ENCODE measurements at places on chromosomes 11 and 22.
A peak's percentile ranks its signal among the peaks of the same experiment; 100 is the strongest.

- no peaks in the 10 kb centered on the region for H3K4me1 ChIP-seq
- no peaks in the 10 kb centered on the region for H3K27me3 ChIP-seq
- H3K36me3 ChIP-seq: no peaks in the 10 kb centered on the region
- H3K27ac ChIP-seq: no peak overlapping the region
- DNase-seq: no peak
Measured at GRCh38 chr11:58784995-58785394, 53.3 kb upstream of the GLYAT start.

DNA sequence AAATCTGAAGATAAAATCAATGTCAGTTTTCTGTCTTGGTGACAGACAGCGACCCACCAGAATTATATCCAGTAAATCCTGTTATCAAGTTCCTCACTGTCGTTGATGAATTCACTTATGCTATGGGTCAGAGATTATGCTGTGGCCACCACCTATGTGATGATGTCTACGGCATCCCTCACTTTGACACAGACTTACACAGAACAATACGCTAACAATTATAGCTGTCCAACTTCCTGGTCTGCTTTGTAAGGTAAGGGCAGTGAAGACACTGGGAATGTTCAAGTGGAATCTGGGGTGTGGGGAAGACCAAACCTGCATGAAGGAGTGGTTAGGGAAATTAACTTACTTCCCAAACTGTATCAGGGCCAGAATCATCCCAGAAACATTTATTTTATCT lies 19.3 kb upstream of the PAX6 start:
- DNase-seq: no peak
- H3K36me3 ChIP-seq: no peaks in the 10 kb centered on the region
- H3K27ac ChIP-seq: no peak overlapping the region
- H3K27me3 ChIP-seq: peaks cover 25% of the 10 kb centered on the region
- H3K4me1 ChIP-seq: no peaks in the 10 kb centered on the region
- H3K4me3 ChIP-seq: no peak overlapping the region

- no peaks in the 10 kb centered on the region for H3K36me3 ChIP-seq
- DNase-seq: no peak
- H3K4me3 ChIP-seq: no peak overlapping the region
- H3K27ac ChIP-seq: no peak overlapping the region
- no peaks in the 10 kb centered on the region for H3K27me3 ChIP-seq
Measured at GRCh38 chr11:10606536-10607208, 38.2 kb upstream of the LYVE1 start.

- H3K27me3 ChIP-seq: no peaks in the 10 kb centered on the region
- H3K36me3 ChIP-seq: no peaks in the 10 kb centered on the region
- H3K27ac ChIP-seq: no peak overlapping the region
- no peak for DNase-seq
Measured at GRCh38 chr11:76597533-76598425, 72.8 kb downstream of the LRRC32 start.

DNA sequence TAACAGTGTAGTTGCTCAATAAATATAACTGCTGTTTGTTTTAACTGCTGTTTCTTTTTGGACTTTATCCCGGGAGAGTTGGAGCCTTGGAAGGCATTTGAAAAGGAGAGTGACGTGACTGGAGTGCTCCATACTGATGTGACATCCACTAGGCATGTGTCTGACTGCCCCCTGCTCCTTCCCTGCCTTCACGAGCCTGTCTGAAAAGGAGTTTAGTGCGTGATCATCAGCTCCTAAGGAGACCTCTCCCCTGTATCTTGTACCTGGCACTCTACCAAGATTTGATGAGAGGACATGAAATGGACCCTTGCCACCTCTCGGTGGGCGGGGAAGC lies 22.9 kb downstream of the ZBTB16 start:
- peaks cover 68% of the 10 kb centered on the region for H3K4me1 ChIP-seq
- peaks cover 11% of the 10 kb centered on the region for H3K36me3 ChIP-seq
- no peak overlapping the region for H3K4me3 ChIP-seq
- H3K27ac ChIP-seq: peak overlapping the region; percentile 69
- DNase-seq: no peak
- no peaks in the 10 kb centered on the region for H3K27me3 ChIP-seq

GRCh38 chr11:19642185-19643158 lies 70.2 kb upstream of the NAV2 start:
- H3K27ac ChIP-seq: no peak overlapping the region
- no peaks in the 10 kb centered on the region for H3K27me3 ChIP-seq
- no peaks in the 10 kb centered on the region for H3K36me3 ChIP-seq
- DNase-seq: peak; percentile 16
- no peaks in the 10 kb centered on the region for H3K4me1 ChIP-seq

GRCh38 chr11:43404836-43405479 lies 46.2 kb downstream of the TTC17 start:
- DNase-seq: no peak
- no peak overlapping the region for H3K4me3 ChIP-seq
- no peak overlapping the region for H3K27ac ChIP-seq
- H3K36me3 ChIP-seq: no peaks in the 10 kb centered on the region
- H3K27me3 ChIP-seq: no peaks in the 10 kb centered on the region

GRCh38 chr11:95732930-95733602 lies 56.5 kb downstream of the FAM76B start:
- H3K36me3 ChIP-seq: no peaks in the 10 kb centered on the region
- no peak for DNase-seq
- no peak overlapping the region for H3K27ac ChIP-seq
- no peaks in the 10 kb centered on the region for H3K27me3 ChIP-seq

- no peak overlapping the region for H3K4me3 ChIP-seq
- H3K27me3 ChIP-seq: no peaks in the 10 kb centered on the region
- no peaks in the 10 kb centered on the region for H3K4me1 ChIP-seq
- no peak for DNase-seq
- H3K27ac ChIP-seq: no peak overlapping the region
- H3K36me3 ChIP-seq: no peaks in the 10 kb centered on the region
Measured at GRCh38 chr22:43399338-43399979, 12.4 kb upstream of the MPPED1 start.

DNA sequence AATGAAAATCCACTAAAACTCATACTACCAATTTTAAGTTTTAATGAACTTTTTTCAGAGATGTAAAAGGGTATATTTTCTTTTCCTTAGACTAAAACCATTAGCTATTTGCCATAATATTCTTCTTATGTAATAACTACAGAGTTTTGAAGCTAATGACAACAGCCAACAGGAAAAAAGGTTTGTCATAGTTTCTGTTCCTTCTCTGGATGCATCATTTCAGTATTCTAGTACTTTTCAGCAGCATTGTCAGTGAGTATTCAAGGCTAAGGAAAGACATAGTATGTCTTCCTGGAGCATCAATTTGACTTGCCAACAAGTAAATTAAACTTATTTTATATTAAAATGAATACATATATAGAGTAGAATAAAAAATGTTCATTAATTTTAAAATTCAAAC lies 166.0 kb downstream of the METTL15 start:
- DNase-seq: no peak
- no peaks in the 10 kb centered on the region for H3K27me3 ChIP-seq
- H3K36me3 ChIP-seq: no peaks in the 10 kb centered on the region
- no peak overlapping the region for H3K4me3 ChIP-seq
- no peaks in the 10 kb centered on the region for H3K4me1 ChIP-seq

- H3K36me3 ChIP-seq: no peaks in the 10 kb centered on the region
- H3K27ac ChIP-seq: no peak overlapping the region
- H3K27me3 ChIP-seq: no peaks in the 10 kb centered on the region
- DNase-seq: no peak
- H3K4me1 ChIP-seq: no peaks in the 10 kb centered on the region
Measured at GRCh38 chr11:3616721-3617460, 24.9 kb downstream of the ART5 start.

DNA sequence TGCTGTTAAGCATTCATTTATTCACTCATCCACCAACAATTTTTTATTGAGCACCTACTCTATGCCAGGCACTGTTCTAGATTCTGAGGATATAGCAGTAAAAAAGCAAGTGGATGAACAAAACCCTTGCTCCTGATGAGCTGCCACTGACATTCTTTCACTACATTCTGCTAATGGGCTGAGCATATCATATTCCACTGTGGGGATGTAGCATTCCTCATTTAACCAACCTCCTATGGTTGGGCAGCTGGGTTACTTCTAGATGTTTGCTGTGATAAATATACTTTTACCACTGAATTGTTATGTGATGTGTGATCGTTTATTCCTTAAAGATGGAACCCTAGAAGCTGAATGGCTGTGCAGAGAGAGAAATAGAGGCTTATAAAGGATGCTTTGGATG lies 176.9 kb downstream of the MN1 start:
- no peak overlapping the region for H3K4me3 ChIP-seq
- H3K36me3 ChIP-seq: no peaks in the 10 kb centered on the region
- H3K27me3 ChIP-seq: no peaks in the 10 kb centered on the region
- H3K27ac ChIP-seq: no peak overlapping the region

DNA sequence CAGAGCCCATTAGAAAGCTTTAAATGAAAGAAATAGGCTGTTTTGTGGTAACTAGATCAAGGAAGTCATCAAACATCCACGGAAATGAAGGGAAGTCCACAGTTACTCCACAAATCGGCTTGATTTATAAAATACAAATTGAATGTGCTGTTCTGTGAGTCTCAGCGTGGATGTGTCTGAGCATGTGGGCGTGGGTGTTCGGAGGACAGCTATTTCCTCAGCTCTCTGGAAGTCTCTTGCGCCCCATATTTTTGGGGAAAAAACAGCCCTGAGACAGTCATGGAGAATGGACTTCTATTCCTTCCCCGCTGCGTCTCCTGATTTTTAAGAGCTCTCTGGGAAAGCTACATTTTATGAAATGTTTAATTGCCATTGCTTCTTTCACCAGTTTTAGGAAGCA lies 144.4 kb downstream of the EFCAB6 start:
- no peak overlapping the region for H3K27ac ChIP-seq
- H3K4me1 ChIP-seq: no peaks in the 10 kb centered on the region
- no peaks in the 10 kb centered on the region for H3K27me3 ChIP-seq
- H3K4me3 ChIP-seq: no peak overlapping the region
- no peak for DNase-seq

GRCh38 chr11:116579857-116580727 lies 192.7 kb downstream of the BUD13 start:
- H3K4me3 ChIP-seq: no peak overlapping the region
- H3K27me3 ChIP-seq: peaks cover 18% of the 10 kb centered on the region
- H3K4me1 ChIP-seq: no peaks in the 10 kb centered on the region
- no peaks in the 10 kb centered on the region for H3K36me3 ChIP-seq

GRCh38 chr22:30435674-30436126 lies 10.1 kb downstream of the MTFP1 start:
- no peaks in the 10 kb centered on the region for H3K36me3 ChIP-seq
- no peak overlapping the region for H3K27ac ChIP-seq
- H3K4me1 ChIP-seq: no peaks in the 10 kb centered on the region

DNA sequence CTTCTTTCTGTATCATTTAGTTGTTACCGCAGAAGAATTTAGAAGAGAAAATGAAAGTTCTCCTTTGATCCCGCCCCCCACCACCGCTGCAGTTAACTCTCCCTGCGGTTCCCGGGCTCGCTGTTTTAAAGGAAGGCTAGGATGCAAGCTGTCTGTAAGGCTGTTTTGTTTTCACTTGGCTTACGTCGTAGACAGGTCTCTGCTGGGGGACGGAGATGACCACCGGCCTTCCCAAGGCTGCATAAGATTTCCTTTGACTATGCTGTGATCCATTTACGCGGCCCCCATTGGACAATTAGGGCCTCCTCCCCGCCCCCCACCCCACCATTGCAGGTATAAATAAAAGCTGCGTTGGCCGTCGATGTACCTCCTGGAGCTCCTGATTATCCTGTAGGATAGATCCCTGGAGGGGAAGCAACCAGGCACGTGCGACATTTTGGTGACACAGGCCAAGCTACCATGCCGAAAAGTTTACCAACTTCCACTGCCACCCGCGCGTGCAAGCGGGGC lies 1.4 kb upstream of the CPT1A start:
- peak overlapping the region; percentile 74 for H3K4me3 ChIP-seq
- H3K4me1 ChIP-seq: peaks cover 6% of the 10 kb centered on the region
- no peak for DNase-seq
- no peak overlapping the region for H3K27ac ChIP-seq
- H3K27me3 ChIP-seq: no peaks in the 10 kb centered on the region

GRCh38 chr11:125429174-125429707 lies 66.8 kb downstream of the FEZ1 start:
- H3K4me3 ChIP-seq: no peak overlapping the region
- no peaks in the 10 kb centered on the region for H3K4me1 ChIP-seq
- DNase-seq: peak; percentile 22
- H3K27ac ChIP-seq: no peak overlapping the region
- H3K27me3 ChIP-seq: no peaks in the 10 kb centered on the region
- H3K36me3 ChIP-seq: no peaks in the 10 kb centered on the region

- peak overlapping the region; percentile 67 for H3K27ac ChIP-seq
- H3K4me1 ChIP-seq: no peaks in the 10 kb centered on the region
- peak; percentile 72 for DNase-seq
- H3K36me3 ChIP-seq: no peaks in the 10 kb centered on the region
- H3K4me3 ChIP-seq: no peak overlapping the region
- H3K27me3 ChIP-seq: no peaks in the 10 kb centered on the region
Measured at GRCh38 chr11:12838463-12839123, 164.4 kb downstream of the TEAD1 start.

DNA sequence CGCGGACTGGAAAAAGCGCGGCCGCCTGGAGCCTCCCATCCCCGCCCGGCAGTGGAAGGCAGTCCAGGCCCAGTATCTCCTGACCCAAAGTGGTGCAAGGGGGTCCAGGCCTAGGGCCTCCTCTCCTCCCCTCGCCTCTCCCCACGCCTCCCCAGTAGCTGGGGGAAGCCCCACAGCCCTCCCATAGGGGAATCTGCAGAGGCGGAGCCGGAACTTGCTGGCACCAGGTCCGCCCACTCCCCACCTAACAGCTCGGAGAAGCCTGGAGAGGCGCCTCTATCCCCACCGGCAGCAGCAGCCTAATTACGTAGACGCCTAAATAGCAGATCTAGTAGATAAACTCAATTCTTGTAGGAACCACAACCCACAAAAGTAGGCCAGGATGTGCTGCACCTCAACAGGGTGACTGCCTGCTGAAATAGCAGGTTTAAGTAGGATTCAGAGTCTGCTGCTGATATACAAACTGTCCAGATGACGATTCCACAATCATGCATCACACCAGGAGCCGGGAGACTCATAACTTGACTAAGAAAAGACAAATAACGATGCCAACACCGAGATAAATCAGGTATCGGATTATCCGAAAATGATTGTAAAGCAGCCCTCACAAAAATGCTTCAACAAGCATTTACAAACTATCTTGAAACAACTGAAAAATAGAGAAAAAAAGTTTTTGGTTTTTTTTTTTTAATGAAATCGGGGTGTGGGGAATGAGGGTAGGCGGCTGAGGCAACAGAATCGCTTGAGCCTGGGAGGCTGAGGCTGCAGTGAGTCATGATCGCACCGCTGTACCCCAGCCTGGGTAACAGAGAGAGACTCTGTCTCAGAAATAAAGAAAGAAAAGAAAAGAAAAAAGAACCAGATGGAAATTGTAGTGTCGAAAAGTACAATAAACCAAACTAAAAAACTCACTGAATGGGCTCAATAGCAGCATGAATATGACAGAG lies 11.4 kb upstream of the BRD1 start:
- no peaks in the 10 kb centered on the region for H3K27me3 ChIP-seq
- H3K4me3 ChIP-seq: no peak overlapping the region
- H3K27ac ChIP-seq: no peak overlapping the region
- H3K36me3 ChIP-seq: no peaks in the 10 kb centered on the region
- no peak for DNase-seq

DNA sequence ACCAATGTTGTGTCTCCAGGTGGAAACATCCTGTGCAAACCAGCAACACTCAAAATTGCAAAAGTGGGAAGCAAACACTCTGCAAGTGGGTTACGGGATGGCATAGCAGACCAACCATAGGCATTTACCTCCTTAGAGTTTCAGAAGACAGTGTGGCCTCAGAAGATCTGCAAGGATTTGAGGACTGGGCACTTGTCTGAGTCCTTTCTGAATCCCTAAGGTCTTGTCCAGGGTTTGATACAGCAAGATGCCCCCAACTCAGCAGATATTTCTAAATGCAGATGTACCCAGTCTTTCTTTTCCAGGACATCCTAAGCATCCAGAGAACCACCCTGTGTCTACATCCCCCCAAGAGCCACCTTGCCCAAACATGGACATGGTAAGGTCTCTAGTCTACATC lies 51.7 kb upstream of the SHANK2 start:
- H3K4me3 ChIP-seq: no peak overlapping the region
- H3K27me3 ChIP-seq: no peaks in the 10 kb centered on the region
- H3K4me1 ChIP-seq: no peaks in the 10 kb centered on the region
- H3K27ac ChIP-seq: no peak overlapping the region
